Naive thymus-derived CD4-positive, alpha-beta T cell (primary cell): ENCODE measurements at places on chromosomes 6 and 20. TPM values are rescaled to one million over a fixed set of nuclear protein-coding genes. Genes with fewer than 3 reads are reported as not detected.
A peak's percentile ranks its signal among the peaks of the same experiment; 100 is the strongest.

The ACSS1 gene
- total RNA-seq: 47.4 TPM

The EBF4 gene
- total RNA-seq: 6.7 TPM

The AAR2 gene
- total RNA-seq: 24.3 TPM

The FAM120B gene
- 35.5 TPM for total RNA-seq

The AP5S1 gene
- total RNA-seq: 7.9 TPM

The ATP6V1G2 gene
- total RNA-seq: 6.3 TPM

The IMPG1 gene
- total RNA-seq: not detected

The SLC22A16 gene
- total RNA-seq: not detected

The BPIFB2 gene
- total RNA-seq: not detected

The TPMT gene
- total RNA-seq: 5.0 TPM

The COL9A3 gene
- not detected for total RNA-seq

DNA sequence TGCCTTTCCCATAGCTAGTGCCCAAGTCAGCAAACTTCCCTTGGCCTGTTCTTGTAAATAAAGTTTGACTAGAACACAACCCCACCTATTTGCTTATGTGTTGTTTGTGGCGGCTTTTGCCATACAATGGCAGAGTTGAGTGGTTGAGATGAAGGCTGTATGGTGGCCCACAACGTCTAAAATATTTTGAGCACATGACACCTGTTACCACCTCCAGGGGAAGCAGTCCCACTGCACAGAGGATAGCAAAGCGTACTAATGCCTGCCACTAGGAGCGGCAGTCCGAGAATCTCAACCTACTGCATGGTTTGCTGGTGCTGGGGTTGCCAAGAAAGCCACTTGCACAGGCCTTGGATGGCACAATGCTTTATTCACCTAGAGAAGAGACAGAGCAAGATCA is 58.6 kb downstream of the TGM2 start:
- H3K27me3 ChIP-seq: no peaks in the 10 kb centered on the region
- no peaks in the 10 kb centered on the region for H3K4me1 ChIP-seq
- no peak for DNase-seq
- no peak overlapping the region for H3K27ac ChIP-seq
- no peaks in the 10 kb centered on the region for H3K36me3 ChIP-seq
- H3K4me3 ChIP-seq: no peak overlapping the region

DNA sequence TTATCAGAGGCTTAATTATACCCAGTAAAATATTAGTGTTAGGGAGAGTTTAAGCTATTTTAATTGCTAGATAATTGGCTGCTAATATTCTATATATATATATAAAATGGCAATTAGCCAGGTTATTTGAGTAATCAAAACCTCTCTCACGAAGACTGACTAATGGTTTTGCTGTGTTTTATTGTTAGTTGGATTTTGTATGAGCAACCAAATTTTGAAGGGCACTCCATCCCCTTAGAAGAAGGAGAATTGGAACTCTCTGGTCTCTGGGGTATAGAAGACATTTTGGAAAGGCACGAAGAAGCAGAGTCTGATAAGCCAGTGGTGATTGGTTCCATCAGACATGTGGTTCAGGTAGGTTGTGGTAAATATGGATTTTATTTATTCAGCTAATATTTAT is 102.2 kb downstream of the RTN4IP1 start:
- no peak overlapping the region for H3K4me3 ChIP-seq
- peaks cover 14% of the 10 kb centered on the region for H3K36me3 ChIP-seq

DNA sequence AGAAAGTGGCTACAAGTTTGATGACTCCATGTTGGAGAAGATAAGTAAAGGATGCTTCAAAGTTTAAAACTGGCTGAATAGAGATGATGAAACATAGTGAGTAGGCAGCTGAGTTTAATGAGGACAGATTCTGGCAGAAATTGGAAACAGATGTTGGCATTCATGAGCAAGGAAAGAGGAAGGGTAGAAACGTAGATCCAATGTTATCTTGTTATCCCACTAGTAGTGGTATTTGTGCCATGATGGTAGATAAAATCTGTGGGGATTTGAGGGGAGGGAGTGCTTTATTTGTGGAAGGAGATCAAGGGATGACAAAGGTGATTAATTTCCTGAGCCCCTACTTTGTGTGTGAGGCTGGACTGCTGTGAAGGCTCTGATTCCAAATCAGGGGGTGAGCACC is 69.5 kb downstream of the MRAP2 start:
- no peak overlapping the region for H3K4me3 ChIP-seq
- no peaks in the 10 kb centered on the region for H3K36me3 ChIP-seq
- H3K27ac ChIP-seq: no peak overlapping the region
- no peaks in the 10 kb centered on the region for H3K4me1 ChIP-seq
- no peak for DNase-seq

GRCh38 chr6:4981761-4982160 is 22.1 kb downstream of the RPP40 start:
- no peak overlapping the region for H3K27ac ChIP-seq
- H3K36me3 ChIP-seq: no peaks in the 10 kb centered on the region
- no peaks in the 10 kb centered on the region for H3K4me1 ChIP-seq
- no peak for DNase-seq

GRCh38 chr6:132314432-132314831 is 86.8 kb downstream of the MOXD1 start:
- H3K4me1 ChIP-seq: no peaks in the 10 kb centered on the region
- H3K27me3 ChIP-seq: no peaks in the 10 kb centered on the region
- DNase-seq: no peak

- no peak overlapping the region for H3K27ac ChIP-seq
- no peaks in the 10 kb centered on the region for H3K36me3 ChIP-seq
- H3K27me3 ChIP-seq: no peaks in the 10 kb centered on the region
- peak; percentile 6 for DNase-seq
Measured at GRCh38 chr6:99822741-99823512, 171.1 kb downstream of the MCHR2 start.

- no peak for DNase-seq
- peaks cover 25% of the 10 kb centered on the region for H3K4me1 ChIP-seq
- no peak overlapping the region for H3K27ac ChIP-seq
- H3K4me3 ChIP-seq: no peak overlapping the region
- no peaks in the 10 kb centered on the region for H3K36me3 ChIP-seq
Measured at GRCh38 chr6:85458782-85459181, 8.9 kb downstream of the NT5E start.

- no peak overlapping the region for H3K4me3 ChIP-seq
- H3K27ac ChIP-seq: no peak overlapping the region
- DNase-seq: no peak
Measured at GRCh38 chr6:4049246-4049645, 29.7 kb downstream of the FAM217A start.

- no peaks in the 10 kb centered on the region for H3K4me1 ChIP-seq
- no peak overlapping the region for H3K27ac ChIP-seq
- no peaks in the 10 kb centered on the region for H3K36me3 ChIP-seq
Measured at GRCh38 chr6:160419488-160419887, 71.3 kb downstream of the SLC22A3 start.

- H3K36me3 ChIP-seq: no peaks in the 10 kb centered on the region
- H3K4me1 ChIP-seq: no peaks in the 10 kb centered on the region
- no peak overlapping the region for H3K4me3 ChIP-seq
- H3K27ac ChIP-seq: no peak overlapping the region
- no peaks in the 10 kb centered on the region for H3K27me3 ChIP-seq
Measured at GRCh38 chr6:119497988-119498727, 148.6 kb upstream of the MAN1A1 start.

GRCh38 chr6:52839124-52840055 is 1.2 kb downstream of the GSTA5 start:
- H3K4me1 ChIP-seq: no peaks in the 10 kb centered on the region
- no peak overlapping the region for H3K27ac ChIP-seq
- H3K36me3 ChIP-seq: no peaks in the 10 kb centered on the region
- H3K27me3 ChIP-seq: no peaks in the 10 kb centered on the region
- no peak overlapping the region for H3K4me3 ChIP-seq
- DNase-seq: peak; percentile 53

DNA sequence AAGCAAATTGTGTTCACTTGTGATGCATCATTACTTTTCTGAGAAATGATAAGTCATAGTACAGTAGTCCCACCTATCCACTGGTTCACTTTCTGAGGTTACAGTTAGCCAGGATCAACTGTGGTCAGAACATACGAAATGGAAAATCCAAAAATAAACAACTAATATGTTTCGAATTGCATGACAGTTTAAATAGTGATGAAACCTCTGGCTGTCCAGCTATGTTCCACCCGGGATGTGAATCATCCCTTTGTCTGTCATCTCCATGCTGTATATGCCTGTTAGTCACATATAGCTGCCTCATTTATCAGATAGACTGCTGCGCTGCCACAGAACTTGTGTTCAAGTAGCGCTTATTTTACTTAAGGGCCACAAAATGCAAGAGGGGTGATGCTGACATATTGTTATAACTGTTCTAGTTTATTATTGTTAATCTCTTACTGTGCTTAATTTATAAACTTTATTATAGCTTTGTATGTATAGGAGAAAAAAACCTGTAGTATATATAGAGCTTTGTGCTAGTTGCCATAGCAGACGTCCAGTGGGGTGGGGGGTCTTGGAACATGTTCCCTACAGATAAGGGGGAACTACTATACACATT is 29.2 kb downstream of the AFDN start:
- no peak overlapping the region for H3K27ac ChIP-seq
- H3K36me3 ChIP-seq: no peaks in the 10 kb centered on the region
- H3K4me1 ChIP-seq: no peaks in the 10 kb centered on the region
- no peak for DNase-seq
- no peak overlapping the region for H3K4me3 ChIP-seq

GRCh38 chr6:2943564-2943955 is 27.8 kb downstream of the SERPINB6 start:
- H3K4me3 ChIP-seq: peak overlapping the region; percentile 15
- H3K27ac ChIP-seq: peak overlapping the region; percentile 71
- no peaks in the 10 kb centered on the region for H3K27me3 ChIP-seq
- H3K36me3 ChIP-seq: peaks cover 13% of the 10 kb centered on the region
- peaks cover 13% of the 10 kb centered on the region for H3K4me1 ChIP-seq

- H3K27ac ChIP-seq: no peak overlapping the region
- no peaks in the 10 kb centered on the region for H3K27me3 ChIP-seq
- H3K36me3 ChIP-seq: no peaks in the 10 kb centered on the region
- DNase-seq: no peak
- no peaks in the 10 kb centered on the region for H3K4me1 ChIP-seq
- no peak overlapping the region for H3K4me3 ChIP-seq
Measured at GRCh38 chr6:155378276-155378675, 64.0 kb upstream of the TFB1M start.

DNA sequence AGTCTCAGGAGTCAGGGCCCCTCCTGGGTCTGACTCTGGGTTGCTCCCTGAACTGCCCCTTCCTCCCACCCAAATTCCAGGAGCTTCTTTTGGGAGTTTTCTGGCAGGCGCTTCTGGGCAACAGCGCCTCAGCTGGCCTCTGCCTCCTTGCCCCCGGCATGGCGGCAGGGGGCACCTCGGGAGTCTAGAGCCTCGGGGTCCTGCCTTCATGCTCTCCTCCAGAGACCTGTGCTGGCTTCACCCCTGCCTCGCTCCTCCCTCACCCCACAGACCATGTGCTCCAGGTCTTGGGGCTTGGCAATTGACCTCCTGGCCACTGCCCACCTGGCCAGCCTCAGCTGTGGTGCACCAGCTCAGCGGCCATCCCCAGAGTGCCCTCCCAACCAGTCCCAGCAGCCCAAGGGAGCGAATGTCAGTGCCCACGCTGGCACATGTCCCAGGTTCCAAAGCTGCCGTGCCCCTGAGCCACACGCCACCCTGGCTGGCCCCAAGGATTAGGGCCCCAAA is 43.4 kb downstream of the SRC start:
- H3K36me3 ChIP-seq: no peaks in the 10 kb centered on the region
- no peaks in the 10 kb centered on the region for H3K27me3 ChIP-seq
- H3K4me3 ChIP-seq: no peak overlapping the region
- no peak overlapping the region for H3K27ac ChIP-seq

DNA sequence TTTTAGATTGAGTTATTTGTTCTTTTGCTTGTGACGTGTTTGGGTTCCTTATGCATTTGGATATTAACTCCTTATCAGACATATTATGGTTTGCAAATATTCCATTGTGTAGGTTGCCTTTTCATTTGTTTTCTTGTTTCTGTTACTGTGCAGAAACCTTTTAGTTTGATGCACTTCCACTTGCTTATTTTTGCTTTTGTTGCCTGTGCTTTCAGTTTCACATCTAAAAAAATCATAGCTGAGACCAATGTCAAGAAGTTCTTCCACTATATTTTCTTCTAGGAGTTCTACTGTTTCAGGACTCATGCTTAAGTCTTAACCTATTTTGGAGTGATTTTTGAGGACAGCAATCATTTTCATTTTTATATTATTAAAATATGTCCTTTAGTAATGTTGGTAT is 113.5 kb downstream of the EPM2A start:
- H3K27ac ChIP-seq: no peak overlapping the region
- peaks cover 4% of the 10 kb centered on the region for H3K36me3 ChIP-seq
- DNase-seq: no peak
- H3K4me3 ChIP-seq: no peak overlapping the region

DNA sequence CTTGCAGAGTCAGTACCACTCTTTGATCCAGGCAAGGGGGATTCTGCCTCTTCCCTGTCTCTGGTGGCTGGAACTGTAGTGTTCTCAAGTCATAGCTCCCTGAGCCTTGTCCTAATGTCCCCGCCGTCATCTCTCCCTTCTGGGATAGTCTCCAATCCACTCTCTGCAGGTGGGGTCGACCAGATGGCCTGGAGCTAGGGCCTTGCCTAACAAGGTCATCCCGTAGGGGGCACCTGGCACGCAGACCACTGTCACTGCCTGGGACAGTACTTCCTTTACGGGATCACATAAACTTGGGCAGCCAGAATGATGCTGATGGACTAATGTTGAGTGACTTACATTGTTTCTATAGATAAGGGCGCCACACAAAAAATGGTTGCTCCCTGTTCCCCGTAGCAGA is 118.9 kb upstream of the SLC22A23 start:
- no peak overlapping the region for H3K4me3 ChIP-seq
- no peak overlapping the region for H3K27ac ChIP-seq
- no peaks in the 10 kb centered on the region for H3K4me1 ChIP-seq
- no peaks in the 10 kb centered on the region for H3K27me3 ChIP-seq
- DNase-seq: no peak

DNA sequence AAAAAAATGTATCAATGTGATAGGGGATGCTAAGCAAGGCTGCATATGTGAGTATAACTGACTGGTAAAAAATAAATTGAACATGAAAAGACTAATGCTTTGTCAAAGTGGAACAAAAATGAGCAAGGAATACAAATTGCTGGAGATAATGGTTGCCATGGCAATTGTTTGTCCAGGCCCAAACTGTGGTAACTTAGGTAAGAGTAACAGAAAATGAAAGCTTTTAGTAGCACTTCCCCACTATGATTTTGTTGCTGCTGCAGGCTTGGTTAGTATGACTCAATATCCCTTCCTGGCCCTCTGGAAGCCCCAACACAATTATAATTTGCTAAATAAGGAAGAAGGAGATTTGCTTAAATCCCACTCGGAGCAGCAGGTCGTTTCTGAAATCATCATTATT is 577.1 kb downstream of the DOK5 start:
- H3K4me3 ChIP-seq: no peak overlapping the region
- no peaks in the 10 kb centered on the region for H3K36me3 ChIP-seq
- H3K27ac ChIP-seq: no peak overlapping the region
- no peaks in the 10 kb centered on the region for H3K4me1 ChIP-seq

- H3K4me1 ChIP-seq: no peaks in the 10 kb centered on the region
- H3K27ac ChIP-seq: no peak overlapping the region
- no peaks in the 10 kb centered on the region for H3K27me3 ChIP-seq
- no peaks in the 10 kb centered on the region for H3K36me3 ChIP-seq
- H3K4me3 ChIP-seq: no peak overlapping the region
Measured at GRCh38 chr6:148464319-148465010, 121.8 kb downstream of the SASH1 start.
